HS-27A (cell line): ENCODE measurements at places on chromosomes 3 and 15.

DNA sequence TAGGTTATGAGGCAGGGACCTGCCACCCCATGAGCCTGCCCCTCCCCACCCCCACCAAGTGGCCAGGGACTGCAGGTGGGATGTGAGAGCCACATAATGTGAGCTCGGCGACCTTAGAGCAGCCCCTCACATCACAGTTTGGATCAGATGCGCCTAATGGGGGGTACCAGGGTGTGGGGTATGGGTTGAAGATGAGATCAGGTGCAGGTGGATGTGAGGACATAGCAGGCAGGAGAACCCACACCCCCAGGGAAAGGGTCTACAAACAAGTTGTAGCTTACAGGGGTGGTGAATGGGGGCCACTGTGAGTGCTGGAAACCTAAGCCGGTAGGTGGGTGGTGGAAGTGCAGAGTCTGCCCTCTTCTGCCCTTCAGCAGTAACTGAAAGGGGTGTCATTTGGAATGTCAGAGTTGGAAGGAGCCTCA is 94.0 kb downstream of the CORO2B start:
- no peak for DNase-seq

DNA sequence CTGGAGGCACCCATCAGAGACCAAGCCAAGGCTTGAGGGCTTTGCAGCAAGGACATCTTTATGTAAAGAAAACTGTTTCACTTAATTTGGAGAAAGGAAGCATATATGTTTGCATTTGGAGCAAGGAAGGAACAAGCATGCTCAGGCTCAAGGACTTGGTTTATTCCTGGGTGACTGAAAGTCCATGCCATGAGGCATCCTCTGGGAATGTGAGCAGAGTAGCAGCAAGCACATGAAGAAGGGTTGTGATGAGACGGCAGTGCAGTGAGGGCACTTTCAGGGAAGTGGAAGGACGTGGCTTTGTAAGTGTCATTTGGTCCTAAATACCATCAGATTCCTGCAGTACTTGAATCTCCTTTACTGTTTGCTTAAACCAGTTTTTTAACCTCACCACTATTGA is 26.8 kb downstream of the POLG start:
- no peak for DNase-seq

DNA sequence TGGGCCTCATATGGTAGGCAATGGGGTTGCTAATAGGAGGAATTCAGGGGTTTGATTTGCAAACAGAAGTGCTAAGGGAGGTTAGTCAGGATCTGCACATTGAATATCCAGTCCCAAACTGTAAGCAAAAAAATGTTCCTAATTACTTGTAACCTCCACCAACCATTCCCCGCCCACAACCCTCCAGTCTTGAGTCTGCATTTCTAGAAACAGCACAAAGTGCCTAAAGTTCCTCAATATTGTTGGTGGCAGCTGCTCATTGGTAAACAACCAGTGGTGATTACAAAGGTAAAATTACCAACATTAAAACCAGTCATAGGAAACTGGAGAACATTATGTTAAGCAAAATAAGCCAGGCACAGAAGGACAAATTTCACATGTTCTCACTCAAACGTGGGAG is 18.9 kb downstream of the HDC start:
- no peak for DNase-seq

GRCh38 chr3:36524560-36524959 is 144.3 kb downstream of the STAC start:
- DNase-seq, result no peak

DNA sequence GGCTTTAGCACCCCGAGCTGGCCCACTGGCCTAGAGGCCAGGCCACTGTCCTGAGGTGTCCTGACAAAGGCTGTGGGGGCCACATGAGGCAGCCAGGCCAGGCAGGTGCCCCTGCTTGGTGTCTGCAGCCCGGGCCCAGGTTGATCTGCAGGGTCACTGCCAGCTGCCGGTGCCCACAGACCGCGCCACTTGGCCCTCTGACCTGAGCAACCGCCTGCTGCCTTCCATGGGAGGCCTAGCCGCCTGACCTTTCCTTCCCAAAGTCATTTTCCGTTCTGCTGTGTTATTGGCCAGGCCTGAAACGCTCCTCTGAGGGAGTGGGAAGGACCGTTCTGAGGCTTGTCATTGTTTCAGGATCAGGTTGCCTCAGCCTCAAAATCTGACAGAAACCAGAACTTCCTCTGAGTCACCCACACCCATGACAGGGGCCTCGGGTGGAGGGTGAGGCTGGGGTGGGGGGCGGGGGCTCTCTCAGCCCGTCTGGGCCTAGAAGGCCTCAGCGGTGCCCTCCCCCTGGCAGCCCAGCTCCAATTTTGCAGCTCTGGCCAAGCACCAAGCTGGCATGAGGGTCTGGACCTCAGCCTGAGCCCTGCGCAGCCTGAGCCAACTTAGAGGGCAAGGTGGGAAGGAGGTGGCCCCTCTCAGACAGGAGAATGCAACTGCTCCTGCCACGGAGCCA is 140.7 kb upstream of the MEF2A start:
- peak; percentile 69 for DNase-seq

- DNase-seq, result no peak
Measured at GRCh38 chr3:54433846-54434245, 311.5 kb downstream of the CACNA2D3 start.

DNA sequence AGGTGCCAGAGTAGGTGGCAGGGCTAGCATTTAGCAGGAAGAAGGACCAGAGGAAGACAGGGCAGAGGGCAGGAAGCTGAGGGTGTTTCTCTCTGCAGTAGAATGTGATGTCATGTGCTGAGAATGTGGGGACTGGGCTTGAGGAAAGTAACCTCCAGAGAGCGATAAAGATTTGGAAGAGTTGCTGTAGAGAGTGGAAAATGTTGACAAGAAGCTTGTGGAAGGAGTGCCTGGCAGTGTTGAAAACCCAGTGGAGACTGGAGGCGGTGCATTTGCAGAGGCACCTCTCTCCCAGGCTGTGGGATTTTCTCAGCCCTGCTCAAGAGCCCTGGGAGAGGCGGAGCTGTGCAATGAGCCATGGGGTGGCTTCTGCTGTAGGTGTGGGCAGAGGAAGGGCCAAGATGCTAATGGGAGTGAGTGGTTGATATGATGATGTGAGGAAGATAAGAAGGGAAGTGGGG is 54.8 kb downstream of the MESD start:
- DNase-seq, result peak; percentile 68

GRCh38 chr3:31354373-31354772 is 178.4 kb upstream of the STT3B start:
- no peak for DNase-seq

DNA sequence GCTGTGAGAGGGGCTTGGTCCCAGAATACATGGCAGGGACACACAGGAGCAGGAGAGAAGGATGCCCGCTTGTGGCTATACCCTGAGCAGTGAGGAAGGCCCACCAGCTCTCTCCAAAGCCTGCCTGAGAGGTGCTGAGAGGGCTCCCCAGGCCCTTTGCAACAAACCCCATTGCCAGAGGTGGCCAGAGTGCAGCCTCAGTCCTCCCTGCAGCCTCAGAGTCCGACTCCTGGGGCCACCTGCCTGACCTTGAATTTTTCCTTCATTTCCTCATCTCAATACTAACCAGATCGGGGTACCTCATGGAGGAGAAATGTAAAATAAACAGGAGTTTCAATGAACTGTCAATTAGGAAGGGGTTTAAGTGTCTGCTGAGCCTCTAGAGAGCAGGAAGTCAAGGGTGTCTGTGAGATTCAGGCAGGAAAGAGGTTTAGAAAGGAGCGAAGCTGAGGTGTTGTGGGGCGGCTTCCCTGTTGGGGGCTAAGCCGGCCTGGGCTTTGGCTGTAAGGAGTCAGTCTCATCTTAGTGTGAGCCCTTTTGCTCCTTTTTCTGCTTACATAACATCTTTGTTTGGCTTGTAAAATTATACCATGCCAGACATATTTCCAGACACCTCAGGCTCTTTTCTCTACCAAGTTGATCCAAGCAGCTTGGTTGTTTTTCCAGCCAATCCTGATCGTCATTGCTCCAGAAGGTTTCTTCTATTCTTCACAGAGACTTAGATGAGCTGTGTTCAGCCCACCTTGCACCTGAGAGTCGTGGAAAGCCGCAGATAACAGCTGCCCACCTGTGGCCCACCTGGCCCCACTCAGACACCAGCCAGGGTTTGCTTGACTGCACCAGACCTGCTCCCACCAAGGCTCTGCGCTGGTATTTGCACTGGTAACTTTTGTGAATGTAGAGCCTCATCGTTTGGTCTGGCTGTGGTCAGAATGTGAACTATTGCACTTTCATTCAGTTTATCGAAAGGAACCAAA is 36.7 kb downstream of the CMTM7 start:
- DNase-seq, result no peak

GRCh38 chr3:126057501-126057819 is 26.5 kb downstream of the SLC41A3 start:
- DNase-seq, result no peak

GRCh38 chr3:128435058-128435457 is 31.6 kb downstream of the DNAJB8 start:
- DNase-seq, result no peak

DNA sequence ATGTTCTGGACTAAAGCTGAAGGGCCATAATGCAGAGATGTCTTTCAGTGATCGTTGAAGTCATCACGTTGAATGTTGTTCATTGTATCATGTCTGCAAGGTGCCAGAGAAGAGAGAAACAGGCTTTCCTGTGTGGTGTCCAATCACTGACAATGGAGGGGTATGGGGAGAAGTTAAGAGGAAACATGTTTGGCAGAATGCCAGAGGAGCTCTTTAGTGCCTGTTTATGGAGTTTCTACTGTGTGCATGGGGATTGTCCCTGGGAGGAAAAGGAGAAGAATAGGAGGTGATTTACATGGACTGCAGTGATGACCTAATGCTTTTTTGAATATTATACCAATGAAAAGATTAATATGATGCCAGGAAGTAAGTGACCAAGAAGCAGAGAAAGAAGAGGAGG is 11.7 kb downstream of the SCAANT1 start:
- no peak for DNase-seq
